ENCODE measurements at places on chromosomes 5 and 9.

- DNase-seq, result no peak
Observed at GRCh38 chr9:74007833-74008232, 489.3 kb upstream of the RORB start.

DNA sequence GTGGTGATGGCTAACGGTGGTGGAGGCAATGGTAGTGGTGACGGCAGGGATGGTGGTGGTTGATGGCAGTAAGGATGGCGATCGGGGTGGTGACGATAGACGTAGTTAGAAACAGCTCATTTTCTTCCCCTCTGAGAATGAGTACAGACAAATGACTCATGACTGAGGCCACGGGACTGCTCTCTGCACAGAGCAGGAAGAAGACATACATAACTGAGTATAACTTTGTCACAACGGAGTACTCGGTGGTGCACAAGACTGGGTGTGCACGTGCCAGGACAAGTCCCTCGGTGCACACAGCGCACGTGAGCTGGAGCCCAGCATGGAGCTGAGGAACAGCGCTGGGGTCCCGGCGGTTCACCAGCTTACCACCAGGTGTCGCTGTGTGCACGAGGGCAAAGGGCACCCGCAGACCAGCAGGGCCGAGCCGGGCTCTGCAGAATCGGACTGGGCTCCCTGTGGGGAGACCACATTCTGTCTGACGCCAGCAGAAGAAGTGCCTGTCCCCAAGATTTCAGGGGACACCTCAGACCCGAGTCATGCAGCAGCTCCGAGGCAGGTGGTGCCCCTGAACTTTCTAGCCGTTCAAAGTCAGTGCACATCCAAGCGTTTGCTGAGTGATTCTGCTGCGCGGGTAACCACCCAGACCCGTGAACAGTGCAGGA lies 188.6 kb downstream of the FSTL4 start:
- DNase-seq, result peak; percentile 82

- no peak for DNase-seq
Observed at GRCh38 chr9:7507566-7508270, 291.9 kb downstream of the DMAC1 start.

- DNase-seq, result no peak
Observed at GRCh38 chr5:5350101-5350500, 72.4 kb upstream of the ICE1 start.

- no peak for DNase-seq
Observed at GRCh38 chr5:99088309-99088708, 159.5 kb upstream of the CHD1 start.

DNA sequence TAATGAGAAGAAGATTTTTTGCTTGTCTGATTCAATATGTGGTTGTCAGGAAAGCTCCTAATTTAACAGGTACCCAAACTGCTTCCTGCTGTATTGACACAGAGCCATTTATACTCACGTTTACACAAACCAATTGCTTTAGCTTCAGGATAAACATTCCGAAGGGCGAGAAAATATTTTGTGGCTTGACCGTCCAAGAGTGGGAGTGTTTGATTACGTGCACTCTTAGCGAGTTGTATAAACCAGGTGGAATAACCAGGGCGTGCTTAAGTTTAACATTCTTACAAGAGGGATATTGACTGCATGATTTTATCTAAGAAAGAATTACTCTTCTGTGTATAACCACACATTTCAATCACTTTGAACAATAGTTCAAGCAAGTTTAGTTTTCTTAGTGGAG lies 278.7 kb upstream of the TYRP1 start:
- no peak for DNase-seq

DNA sequence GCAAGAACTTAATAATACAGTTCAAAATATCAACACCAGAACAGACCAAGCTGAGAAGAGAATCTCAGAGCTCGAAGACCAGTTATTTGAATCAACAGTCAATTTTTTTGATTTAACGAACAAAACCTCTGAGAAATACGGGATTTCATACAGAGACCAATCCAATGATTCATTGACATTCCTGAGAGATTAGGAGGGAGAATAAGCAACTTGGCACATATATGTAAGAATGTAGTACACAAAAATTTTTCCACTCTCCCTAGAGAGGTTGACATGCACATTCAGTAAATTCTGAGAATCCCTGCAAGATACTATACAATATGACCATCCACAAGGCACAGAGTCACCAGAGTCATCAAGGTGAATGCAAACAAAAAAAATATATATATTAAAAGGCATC lies 1577.3 kb upstream of the C9orf72 start:
- no peak for DNase-seq

GRCh38 chr5:115366223-115366622 lies 69.8 kb upstream of the CCDC112 start:
- no peak for DNase-seq

DNA sequence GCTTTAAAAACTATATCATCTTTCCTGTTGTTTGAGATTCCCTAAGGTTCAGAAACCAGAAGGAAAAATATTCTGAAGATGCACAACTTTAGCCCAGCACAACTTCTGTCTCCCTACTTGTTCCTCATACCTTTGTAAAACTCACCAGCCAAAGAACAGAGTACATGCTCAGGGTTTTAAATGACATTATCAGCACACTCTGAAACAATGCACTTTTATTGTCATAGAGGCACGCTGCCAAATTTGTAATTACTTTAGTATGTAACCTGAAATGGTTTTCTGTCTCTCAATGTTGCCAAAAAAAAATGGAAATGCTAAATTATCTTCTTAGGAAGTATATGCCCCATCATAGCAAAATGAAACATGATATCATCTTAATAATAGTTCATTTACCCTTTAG lies 383.6 kb upstream of the CDH6 start:
- no peak for DNase-seq

DNA sequence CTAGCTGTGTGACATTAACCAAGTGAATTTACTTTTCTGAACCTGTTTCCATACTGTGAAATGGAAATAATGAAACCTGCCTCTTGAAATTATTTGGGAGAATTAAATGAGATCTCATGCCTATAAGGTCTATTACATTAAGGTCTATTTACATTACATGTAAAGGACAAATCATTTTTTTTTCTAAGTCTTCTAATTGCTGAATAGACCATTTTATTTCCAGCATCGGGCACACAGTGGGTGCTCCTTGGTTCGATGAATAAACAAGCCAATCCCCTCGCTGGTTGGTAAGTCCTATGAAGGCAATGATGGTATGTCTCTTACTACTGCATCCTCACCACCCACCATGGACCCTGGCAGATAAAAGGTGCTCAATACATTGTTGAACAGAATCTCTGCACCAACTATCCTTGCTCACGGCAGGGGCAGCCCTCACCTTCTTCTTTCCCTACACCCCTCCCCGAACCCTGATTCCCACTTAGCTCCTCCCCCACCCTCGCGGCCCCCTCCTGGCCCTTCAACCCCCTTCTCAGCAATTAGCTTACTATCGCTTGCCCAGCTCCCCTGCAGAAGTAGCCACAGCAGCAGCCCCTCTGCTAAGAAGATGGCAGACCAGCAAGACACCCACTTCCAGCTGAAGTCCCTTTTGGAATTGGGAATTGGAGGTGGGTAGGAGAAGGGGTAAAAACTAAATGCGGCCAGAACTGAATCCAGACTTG lies 3.0 kb downstream of the PCDH1 start:
- no peak for DNase-seq

DNA sequence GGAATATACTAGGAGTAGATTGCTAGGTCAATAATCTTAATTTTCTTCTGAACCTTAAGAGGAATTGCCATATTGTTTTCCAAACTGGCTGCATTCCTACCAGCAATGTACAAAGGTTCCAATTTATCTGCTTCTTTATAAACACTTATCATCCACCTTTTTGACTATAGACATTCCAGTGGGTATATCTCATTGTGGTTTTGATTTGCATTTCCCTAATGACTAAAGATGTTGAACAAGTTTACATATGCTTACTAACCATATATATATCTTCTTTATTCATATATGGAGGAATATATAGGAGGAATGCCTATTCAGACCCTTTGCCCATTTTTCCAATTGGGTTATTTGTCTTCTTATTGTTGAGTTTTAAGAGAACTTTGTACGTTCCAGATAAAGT lies 7.6 kb downstream of the DNAJC18 start:
- no peak for DNase-seq

DNA sequence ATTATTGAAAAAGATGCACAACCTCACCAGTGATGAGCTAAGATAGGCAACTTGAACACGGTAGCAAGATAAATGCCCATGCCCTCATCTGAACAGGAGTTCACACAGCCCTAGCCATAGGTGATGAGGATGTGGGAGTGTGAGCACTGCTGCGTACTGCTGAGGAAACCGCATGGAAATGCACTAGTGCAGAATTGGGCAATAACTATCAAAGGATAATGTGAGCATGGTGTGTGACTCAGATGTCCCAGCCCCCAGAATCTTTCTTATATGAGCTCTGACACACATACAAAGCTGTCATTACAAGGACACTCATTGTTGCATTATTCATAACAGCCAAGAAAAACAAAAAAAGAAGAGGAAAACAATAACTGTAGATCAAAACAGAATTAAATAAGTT lies 521.2 kb downstream of the IRX1 start:
- no peak for DNase-seq

- no peak for DNase-seq
Observed at GRCh38 chr5:169044962-169045361, 256.0 kb downstream of the SLIT3 start.

DNA sequence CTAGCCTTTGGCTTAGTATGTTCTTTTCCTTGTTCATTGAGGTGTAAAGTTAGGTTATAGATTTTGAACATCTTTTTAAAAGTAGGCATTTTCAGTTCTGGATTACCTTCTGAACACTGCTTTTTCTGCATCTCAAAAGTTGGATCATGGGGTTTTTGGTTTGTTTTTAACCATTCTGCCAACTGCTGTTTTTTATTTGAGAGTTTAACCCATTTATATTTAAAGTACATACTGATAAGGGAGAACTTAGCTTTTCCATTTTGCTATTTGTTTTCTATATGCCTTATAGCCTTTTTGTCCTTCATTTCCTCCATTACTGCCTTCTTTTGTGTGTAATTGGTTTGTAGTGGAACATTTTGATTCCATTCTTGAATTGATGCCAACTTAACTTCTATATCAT lies 30.5 kb upstream of the ZNF169 start:
- no peak for DNase-seq

- no peak for DNase-seq
Observed at GRCh38 chr5:151662805-151663204, 23.9 kb downstream of the SPARC start.
